ENCODE measurements at places on chromosomes 2 and 18.

DNA sequence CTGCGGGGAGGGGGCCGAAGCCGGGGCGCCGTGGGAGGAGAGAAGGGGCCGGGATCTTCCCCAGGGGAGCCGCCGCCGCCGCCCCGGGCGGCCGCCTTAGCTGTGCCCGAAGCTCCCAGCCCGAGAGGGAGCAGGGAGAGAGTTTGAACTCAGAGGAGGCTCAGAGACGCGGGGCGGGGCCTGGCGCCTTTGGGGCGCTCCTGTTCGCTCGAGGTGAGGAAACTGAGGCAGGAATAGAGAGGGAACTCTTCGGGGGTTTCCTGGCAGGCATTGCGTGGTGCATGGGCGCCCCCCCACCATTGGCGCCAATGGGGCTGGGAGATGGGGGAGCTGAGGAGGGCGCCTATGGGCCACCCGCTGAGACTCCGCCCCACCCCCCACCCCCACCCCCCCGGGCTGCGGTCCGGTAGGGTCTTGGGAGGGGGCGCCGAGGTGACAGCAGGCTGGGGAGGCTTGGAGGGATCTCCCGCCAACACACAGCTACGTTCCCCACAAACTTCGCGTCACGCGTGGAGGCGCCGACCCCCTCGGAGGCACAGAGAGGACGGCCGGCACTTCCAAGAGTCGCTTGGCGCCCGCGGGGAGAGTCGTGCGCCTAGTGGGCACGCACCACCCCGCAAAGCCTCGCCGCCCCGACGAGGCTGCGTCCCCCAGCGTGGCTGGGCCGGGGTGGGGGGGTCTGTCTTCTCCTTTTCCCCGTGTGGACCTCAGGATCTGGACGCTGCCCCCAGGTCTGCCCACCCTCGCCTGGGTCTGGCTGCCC, 680 bp downstream of the CTDSP1 start:
- DNase-seq, result no peak

DNA sequence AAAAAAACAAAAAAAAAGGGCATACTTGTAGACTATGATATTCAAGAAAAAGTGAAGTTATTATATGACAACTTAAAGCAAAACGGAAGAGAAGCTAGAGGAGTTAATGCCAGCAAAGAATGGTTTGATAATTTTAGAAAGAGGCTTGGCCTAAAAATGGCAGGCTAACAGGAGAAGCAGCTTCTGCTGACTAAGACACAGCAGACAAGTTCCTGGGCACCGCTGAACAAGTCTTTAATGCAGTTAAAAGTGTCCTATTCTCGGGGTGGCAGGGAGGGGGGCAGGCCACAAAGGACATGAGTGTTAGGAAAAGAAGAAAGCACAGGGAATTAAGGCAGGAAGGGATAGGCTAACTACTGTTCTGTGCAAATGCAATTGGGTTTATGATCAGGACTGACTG, 50.3 kb upstream of the GAREM2 start:
- no peak for DNase-seq

- DNase-seq, result no peak
Measured at GRCh38 chr2:72211350-72211749, 63.7 kb upstream of the CYP26B1 start.

GRCh38 chr2:175176624-175177023, 4.9 kb downstream of the ATP5MC3 start:
- DNase-seq, result no peak

GRCh38 chr2:179247318-179248023, 17.2 kb downstream of the SESTD1 start:
- no peak for DNase-seq

DNA sequence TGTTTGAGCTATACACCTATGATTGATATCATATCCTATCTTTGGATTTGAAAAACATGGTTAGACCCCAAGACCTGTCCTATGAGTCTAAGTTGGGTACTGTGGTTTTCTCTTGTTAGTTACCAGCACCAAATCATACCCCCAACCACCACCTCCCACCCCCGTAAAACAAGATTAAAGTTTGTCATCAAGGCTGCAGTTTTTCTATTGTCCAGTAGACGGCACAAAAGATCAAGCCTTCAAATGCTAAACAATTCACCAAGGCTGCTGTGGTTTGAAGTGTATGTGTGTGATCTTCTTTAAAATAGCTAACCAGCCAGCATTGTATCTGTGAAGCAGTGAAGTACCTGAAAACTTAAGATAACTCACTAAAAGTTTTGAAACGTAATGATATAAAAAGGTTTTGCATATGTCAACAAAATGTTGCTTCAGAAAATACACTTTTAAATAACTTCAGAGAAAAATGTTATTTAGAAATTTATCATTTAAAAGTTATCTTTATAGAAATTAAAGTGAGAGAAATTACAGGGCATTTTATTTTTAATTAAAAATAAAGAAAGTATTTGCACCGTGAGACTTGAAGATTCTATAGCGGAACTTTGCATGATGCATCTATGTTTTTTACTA, 5.8 kb upstream of the MEIS1 start:
- no peak for DNase-seq

DNA sequence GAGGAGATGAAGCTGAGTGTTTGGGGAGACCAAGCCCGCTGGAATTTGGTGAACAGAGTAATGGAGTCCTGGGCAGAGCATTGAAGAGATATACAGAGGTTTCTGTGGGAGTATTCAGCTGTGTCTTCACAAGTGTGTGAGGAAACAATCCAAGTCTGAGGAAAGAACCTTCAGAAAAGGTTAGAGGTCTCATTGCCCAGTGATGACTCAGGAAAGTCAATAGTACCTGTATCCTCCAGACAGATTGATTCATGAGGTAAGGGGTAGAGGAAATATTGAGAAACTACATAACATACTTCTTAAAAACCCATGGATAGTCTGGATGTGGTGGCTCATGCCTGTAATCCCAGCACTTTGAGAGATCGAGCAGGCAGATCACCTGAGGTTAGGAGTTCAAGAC, 392.3 kb downstream of the GALNT13 start:
- DNase-seq, result no peak

- no peak for DNase-seq
Measured at GRCh38 chr2:160794926-160795325, 301.3 kb upstream of the RBMS1 start.

DNA sequence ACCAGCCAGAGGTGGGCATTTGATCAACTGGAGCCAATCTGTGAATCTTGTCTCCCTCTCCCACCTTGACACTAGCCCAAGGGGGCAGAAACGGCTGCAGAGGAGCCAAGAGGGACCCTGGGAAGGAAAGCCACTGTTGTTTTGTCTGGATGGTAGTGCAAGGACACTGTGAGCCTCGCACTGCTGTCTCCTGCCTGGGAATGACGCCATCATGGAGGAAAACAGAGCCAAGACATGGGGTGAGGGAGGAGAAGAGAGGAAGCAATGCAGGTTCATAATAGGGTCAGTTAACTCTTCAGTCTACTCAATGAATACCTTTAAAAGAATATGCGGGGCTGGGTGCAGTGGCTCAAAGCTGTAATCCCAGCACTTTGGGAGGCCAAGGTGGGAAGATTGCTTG, 231.1 kb upstream of the AGAP1 start:
- DNase-seq, result no peak

- DNase-seq, result no peak
Measured at GRCh38 chr18:77108001-77108692, 24.4 kb downstream of the MBP start.

DNA sequence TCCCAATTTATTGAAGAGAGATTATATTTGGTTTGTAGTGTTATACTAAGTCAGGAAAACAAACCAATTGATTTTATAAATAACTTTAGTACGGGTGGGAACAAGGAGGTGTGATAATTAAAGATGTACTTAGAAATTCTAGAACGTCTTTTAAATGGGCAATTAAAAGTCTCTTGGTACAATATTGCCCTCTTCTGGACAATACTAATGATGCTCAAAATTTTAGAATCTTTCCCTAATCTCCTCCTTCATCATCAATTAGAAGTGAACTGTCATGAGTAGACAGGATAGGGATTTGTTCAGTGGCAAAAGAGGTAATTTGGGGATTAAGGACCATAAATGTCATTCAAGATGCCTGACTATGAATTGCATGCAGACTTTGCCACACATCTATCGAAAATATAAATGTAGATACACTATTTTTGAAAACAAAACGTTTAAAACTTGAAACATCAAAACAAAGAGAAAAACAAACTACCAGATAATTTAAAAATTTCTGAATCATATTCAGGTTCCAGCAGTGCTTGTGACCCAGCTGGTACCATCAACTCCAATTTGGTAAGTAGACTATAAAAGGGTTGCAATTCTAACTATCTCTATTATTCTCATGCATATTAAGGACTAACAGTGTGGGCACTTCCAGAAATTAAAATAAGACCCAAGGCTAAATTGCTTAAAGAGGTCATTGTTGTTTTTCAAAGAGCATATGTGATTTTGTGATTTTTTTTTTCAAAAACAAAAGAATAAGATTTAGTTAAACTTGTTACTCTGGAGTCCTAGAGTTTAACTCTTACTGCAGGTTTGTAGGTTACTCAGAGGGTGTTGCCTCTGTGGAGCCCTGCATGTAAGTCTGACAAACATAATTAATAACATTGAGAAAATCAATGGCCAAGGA, 123.5 kb downstream of the LAMA3 start:
- no peak for DNase-seq

GRCh38 chr18:10381516-10381915, 72.9 kb upstream of the APCDD1 start:
- peak; percentile 8 for DNase-seq

DNA sequence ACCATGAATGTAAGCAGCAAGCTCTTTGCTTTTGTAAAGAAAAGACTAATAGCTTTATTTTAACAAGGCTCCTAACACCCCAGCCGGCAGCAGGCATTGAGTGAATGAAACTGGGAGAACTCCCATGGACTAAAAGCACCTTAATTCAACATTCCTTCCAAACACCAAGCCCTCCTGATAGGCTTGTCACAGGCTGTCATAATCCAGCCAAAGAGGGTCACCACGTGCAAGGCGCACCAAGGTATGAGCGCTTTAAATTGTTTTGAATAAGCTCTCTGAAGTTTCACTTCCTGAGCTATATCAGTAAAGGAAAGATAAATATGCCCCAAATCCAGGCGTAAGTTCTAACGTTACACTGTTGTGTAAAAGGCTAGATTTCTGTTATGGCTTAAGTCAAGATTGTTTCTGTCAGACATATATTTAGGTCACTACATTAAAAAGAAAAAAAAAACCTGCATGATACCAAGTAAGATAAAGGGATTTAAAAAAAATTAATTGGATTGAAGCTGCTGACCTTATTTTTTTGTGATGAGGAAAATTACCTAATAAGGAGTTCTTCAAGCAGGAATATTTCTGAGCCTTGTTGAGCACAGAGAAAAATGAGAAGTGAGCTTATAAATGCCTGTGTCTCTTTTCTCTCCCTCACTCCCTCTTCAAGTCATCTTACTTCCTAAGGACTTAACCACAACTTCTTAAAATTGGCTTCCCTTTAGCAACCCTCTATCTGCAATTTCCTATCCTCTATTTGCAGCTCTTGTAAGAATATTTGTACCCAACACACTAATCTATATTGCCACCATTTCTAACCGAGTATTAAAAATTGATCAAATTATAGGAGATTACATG, 136.1 kb upstream of the NRP2 start:
- no peak for DNase-seq

DNA sequence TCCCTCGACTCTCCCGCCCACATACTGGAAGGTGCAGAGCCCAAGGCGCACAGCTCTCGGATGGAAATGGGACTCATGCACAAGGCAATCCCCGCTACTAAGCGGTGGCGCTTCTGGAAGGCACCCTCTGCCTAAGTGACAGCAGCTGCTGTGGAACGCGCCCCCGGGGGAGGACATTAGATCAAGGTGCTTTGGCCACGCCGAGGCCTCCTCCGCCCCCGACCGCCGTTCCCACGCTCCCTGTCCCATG, 202 bp downstream of the MCEE start:
- peak; percentile 34 for DNase-seq

DNA sequence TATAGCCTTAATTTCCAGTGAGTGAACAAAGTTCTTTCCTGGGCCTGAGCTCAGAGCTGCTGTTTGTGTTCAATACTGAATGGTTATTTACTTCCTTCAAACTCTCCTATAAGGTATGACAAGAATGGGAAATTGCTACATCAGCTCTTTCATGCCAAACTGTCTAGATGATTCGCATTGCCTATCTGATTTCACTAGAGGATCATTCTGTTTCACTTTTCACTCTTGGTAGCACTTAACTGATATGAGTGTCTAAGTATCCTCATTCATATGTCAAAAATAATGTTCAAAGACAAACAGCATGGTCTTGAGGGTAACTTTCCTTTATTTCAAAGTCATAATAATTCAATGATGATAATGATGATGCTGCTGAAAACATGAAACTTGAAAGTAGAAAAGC, 32.9 kb upstream of the SCG2 start:
- no peak for DNase-seq

DNA sequence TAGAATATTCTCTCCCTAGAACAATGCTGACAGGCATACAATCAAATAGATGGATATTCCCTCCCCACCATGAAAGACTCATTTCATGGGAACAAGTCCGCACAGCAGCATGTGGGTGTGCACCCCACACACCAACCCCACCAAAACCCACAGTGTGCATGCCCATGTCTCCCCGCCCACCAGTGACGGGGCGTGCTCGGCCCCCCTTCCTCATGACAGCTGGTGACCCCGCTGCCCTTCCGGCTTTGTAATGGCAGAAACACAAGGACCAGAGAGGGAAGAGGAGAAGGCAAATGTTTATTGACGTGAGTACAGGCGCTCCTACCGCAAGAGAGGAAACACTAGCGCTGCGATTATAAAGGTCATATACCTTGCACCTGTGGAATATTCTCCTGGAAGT, 30.8 kb upstream of the ODC1 start:
- DNase-seq, result no peak

DNA sequence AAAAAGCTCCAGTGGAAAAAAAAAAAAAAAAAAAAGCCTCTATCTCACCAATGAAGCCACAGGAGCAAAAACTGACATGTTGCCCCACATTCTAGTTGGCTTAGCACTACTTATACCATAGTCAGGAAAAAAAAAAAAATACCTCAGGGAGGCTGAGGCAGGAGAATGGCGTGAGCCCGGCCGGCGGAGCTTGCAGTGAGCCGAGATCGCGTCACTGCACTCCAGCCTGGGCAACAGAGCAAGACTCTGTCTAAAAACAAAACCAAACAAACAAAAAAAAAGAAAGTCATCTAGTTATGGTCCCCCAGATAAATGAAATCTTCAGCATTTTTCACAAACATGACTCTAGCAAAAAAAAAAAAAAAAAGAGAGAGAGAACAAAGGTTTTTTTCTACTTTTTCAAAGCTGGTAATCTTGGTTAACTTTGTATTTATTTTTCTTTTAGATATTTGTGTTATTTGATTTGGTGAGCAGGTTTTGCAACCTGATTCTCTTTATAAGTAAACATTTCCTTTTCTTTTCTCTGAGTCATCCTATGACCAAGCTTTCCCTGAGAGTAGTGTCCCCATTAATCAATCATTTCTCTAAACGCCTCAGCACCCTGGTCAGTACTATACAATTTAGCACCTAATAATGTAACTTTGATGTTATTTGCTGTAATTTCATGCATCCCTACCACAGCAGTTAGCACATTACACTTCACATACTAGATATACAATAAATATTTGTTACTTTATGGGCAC, 273.7 kb upstream of the PIK3C3 start:
- DNase-seq, result no peak

GRCh38 chr2:148920559-148920958, 45.5 kb downstream of the KIF5C start:
- no peak for DNase-seq

- DNase-seq, result peak; percentile 82
Measured at GRCh38 chr2:30113617-30114293, 33.1 kb upstream of the YPEL5 start.
